Endothelial cell of umbilical vein (primary cell): ENCODE measurements at places on chromosomes 6 and 20. TPM values are rescaled to one million over a fixed set of nuclear protein-coding genes. Genes with fewer than 3 reads are reported as not detected.
A peak's percentile ranks its signal among the peaks of the same experiment; 100 is the strongest.

DNA sequence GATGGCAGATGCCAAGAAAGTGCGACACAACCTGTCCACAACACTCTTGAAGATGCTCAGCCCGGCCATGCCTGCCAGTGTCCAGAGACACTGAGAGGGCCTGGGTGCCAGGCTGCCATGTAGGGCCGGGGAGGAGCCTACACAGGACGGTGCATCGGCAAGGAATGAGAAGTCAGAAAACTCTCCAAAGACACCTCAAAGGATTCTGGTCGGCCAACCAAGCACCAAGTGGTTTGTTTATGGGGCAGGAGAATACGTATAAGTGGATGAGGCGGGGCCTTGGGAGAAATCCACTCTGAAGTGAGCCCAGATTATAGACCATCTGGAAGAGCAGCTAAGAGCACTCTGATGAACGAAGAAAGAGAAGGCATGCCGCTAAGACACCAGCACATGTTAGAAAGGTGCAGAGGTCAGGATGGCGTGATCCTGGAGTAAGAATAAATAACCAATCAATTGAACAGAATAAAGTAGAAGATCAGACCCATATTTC, 120.7 kb upstream of the FOXQ1 start:
- DNase-seq = no peak

The C6orf132 gene
- total RNA-seq = 0.07 and 0.71 TPM in 2 replicates

- DNase-seq = no peak
These were observed 16.6 kb upstream of the SCUBE3 start for GRCh38 chr6:35197196-35197595.

The RNGTT gene
- total RNA-seq = 13.1 and 13.5 TPM in 2 replicates

The BMP5 gene
- not detected in 2 replicates for total RNA-seq

The FNDC1 gene
- total RNA-seq = 0.04 TPM in 1 of 2 replicates, not detected in the other

- DNase-seq = peak; percentile 81
These were observed 13.5 kb downstream of the FAM83D start for GRCh38 chr20:38939686-38940085.
